ENCODE measurements at places on chromosomes 12 and 14.
A peak's percentile ranks its signal among the peaks of the same experiment; 100 is the strongest.

DNA sequence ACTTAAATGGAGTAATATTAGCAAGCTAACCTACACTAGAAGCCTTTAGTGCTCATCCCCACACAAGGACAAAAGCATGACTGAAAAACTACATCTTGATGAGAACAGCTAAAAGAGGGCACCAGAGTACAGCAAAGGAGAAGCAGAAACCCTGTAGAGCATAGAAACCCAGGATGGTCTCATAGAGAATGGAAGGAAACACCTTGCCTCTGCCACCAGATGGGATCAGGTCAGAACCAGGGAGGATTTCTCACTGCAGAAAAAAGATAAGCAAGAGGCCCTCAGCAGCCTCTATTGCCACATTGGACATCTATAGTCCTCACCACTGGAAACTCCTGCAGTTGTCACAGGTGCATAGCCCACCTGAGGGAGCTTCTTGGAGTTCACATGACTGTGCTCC, 13.6 kb upstream of the ZNF705A start:
- no peak for DNase-seq

DNA sequence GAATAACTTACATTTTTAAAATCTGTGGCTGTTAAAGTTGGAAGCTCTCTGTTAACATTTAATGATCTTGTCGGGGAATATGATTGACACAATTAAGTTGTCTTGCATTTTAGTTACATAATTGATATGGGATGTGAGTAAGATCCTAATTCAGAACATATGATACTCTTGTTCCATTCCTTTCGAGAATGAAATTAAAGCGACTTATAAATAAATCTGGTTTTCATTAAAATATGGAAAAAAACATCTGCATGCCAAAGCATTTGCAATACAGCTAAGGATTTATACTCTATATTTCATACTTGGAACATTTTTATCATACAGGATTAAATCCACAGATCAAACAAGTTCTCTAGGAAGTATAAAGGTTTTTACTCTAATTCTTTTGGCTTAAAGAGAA, 52.0 kb downstream of the SLC38A6 start:
- DNase-seq, result no peak

- no peak for DNase-seq
Measured at GRCh38 chr14:103559766-103560165, 2.7 kb downstream of the BAG5 start.

GRCh38 chr12:92582893-92583292, 119.9 kb upstream of the PLEKHG7 start:
- no peak for DNase-seq

DNA sequence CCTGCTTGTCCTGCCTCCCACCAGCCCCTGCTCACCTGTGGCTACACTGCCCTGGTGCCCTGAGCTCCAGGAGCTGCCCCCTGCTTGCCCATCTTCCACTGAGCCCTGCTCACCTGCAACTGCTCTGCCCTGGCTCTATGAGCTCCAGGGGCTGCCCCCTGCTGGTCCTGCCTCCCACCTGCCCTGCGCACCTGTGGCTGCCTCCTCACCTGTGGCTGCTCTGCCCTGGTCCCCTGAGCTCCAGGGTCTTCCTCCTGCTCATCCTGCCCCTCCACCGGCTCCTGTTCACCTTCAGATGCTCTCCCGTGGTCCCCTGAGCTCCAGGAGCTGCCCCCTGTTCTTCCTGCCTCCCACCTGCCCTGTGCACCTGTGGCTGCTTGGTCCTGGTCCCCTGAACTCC, 247.6 kb downstream of the TMEM121 start:
- DNase-seq, result no peak

GRCh38 chr12:112496496-112496895, 77.7 kb downstream of the PTPN11 start:
- peak; percentile 39 for DNase-seq

DNA sequence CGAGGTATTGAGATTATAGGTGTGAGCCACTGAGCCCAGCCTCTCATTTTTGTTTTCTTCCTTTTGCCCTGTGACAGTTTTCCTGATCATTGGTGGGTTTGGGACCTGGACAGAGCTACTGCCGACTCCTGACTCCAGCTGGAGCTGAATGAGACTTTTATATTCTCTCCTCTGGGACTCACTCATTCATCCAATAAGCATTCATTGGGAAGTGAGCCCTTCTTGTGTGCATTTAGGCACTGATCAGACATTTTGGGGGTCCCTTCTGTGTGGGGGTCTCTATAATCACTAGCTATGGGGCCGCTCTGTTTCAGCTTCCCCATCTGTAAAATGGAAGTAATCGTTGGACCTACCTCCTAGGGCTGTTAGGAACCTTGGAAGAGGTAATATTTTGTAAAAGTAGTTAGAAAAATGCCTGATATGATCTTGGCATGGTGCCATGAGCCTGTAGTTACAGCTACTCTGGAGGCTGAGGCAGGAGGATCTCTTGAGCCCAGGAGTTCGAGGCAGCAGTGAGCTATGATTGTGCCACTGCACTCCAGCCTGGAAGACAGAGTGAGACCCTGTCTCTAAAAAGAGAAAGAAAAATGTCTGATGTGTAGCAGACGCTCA, 7.2 kb downstream of the SH2B3 start:
- DNase-seq, result no peak

DNA sequence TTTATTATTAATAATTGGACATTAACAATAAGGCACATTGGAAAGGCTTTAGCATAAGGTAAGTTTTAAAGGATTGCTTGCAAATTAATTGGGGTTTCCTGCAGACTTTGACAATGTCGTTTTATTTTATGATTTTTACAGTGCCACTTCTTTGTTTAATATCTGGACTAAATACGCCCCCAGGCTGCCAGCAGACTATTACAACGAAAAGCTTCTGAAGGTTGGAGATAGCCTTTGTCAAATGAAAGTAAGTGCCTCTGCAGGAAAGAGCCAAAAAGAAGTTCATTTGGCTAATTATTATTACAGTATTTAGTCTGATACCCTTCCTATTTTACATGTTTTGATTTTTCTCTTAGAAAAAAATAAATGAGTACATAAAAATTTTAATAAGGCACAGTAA, 11.3 kb downstream of the CFAP54 start:
- DNase-seq, result no peak

DNA sequence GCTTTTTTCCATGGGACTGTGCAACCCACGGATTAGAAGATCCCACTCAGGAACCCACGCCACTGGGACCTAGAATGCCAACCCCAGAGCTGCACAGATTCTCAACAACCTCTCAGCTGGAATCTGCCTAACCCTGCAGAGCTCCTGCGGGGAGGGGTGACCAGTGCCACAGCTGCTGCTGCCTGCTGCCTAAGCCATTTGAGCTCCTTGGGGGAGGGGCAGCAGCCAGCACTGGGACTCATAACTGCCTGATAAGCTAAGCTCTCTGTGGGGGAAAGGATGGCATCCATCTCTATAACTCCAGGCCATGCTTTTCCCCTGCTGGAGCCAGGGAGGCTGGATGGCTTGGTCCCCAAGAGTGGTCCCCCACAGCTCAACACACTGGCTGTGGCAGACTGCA, 182.8 kb downstream of the SLC5A8 start:
- no peak for DNase-seq

- no peak for DNase-seq
Measured at GRCh38 chr12:117403586-117404139, 42.2 kb upstream of the NOS1 start.

GRCh38 chr12:81692008-81692407, 67.1 kb downstream of the PPFIA2 start:
- peak; percentile 1 for DNase-seq

DNA sequence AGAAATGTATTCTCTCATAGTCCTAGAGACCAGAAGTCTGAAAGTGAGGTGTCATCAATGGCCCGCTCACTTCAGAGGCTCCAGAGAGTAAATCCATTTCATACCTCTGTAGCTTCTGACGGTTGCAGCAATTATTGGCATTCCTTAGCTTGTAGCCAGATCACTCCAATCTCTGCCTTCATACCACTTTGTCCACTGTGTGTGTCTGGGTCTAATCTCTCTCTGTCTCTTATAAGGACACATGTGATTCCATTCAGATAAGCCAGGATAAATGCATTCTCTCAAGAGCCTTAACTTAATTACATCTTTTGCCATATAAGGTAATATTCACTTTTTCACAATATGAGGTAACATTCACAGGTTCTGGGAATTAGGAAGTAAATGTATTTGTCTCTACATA, 365.7 kb downstream of the GXYLT1 start:
- DNase-seq, result no peak

DNA sequence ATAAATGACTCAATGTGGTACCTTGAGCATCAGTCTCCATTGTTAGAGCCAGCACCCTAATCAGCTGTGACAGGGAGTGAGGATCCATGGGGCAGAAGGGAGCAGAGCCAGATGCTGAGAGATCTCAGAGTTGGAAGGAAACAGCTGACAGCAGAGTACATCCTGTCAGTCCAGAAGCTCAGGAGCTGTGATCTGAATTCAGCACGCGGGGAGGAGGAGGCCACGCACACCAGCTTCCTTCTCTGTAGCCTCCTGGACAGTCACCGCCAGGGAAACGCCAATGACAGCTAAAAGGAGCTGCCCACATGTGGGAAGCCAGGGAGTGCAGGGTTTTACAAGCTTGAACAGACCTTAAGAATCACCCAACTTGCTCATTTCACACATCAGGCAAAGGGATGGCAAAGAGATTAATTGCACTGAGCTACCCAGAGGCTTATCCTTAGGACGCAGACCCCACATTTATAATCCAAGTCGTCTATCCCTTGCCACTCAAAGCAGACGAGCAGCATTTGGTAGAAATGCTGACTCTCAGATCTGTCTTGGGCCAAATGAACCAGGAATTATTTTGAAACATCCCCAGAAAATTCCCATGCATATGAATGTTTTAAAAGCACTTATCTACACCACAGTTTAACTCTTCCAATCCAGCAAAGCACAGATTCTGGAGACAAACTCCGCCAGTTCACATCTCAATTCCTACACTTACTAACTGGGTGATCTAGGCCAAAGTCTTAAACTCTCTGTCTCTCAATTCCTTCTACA, 322.6 kb upstream of the TMTC1 start:
- DNase-seq, result no peak

- no peak for DNase-seq
Measured at GRCh38 chr12:7857971-7858370, 14.7 kb downstream of the SLC2A14 start.

- DNase-seq, result no peak
Measured at GRCh38 chr12:84816916-84817695, 95.5 kb downstream of the SLC6A15 start.

- no peak for DNase-seq
Measured at GRCh38 chr14:105855893-105856675, 329.7 kb downstream of the TMEM121 start.

GRCh38 chr12:25843976-25844375, 114.5 kb upstream of the RASSF8 start:
- no peak for DNase-seq

- DNase-seq, result no peak
Measured at GRCh38 chr12:122147514-122148290, 26.3 kb downstream of the IL31 start.

- no peak for DNase-seq
Measured at GRCh38 chr14:92398888-92399636, 76.1 kb downstream of the SLC24A4 start.

DNA sequence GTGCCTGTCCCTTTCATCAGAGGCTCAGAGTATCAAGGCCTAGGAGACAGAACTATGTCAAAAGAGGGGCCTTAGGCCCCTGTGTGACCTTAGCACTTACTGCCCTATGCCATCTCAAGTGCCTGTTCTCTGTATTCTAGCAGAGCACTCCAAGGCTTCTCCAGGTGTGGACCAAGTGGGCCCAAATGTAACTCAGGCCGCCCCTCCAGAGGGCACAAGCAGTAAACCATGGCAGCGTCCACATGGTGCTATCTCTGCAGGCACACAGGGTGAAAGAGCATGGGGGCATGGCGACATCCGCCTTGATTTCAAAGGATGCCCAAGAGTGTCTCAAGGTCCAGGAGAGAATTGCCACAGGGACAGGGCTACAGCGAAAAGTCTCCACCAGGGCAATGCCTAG, 628.7 kb downstream of the RPS29 start:
- DNase-seq, result no peak

- DNase-seq, result peak; percentile 16
Measured at GRCh38 chr12:67161322-67161918, 107.7 kb upstream of the CAND1 start.

DNA sequence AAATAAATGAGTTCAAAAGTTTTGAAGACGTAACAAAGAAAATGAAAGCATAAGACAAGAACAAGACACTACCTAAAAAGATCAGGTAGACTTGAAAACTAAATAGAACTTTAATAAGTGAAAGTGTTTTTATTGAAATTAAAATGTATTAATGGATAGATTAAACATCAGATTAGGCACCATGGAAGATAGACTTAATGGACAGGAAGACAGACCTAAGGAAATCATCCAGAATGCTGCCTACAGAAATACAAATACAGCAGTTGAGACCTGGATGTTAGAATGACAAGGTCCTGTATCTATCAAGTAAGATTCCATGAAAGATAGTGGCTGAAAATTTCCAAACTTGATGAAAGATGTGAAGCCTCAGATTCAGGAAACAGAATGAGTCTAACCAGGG, 11.5 kb downstream of the PLEKHH1 start:
- DNase-seq, result no peak

DNA sequence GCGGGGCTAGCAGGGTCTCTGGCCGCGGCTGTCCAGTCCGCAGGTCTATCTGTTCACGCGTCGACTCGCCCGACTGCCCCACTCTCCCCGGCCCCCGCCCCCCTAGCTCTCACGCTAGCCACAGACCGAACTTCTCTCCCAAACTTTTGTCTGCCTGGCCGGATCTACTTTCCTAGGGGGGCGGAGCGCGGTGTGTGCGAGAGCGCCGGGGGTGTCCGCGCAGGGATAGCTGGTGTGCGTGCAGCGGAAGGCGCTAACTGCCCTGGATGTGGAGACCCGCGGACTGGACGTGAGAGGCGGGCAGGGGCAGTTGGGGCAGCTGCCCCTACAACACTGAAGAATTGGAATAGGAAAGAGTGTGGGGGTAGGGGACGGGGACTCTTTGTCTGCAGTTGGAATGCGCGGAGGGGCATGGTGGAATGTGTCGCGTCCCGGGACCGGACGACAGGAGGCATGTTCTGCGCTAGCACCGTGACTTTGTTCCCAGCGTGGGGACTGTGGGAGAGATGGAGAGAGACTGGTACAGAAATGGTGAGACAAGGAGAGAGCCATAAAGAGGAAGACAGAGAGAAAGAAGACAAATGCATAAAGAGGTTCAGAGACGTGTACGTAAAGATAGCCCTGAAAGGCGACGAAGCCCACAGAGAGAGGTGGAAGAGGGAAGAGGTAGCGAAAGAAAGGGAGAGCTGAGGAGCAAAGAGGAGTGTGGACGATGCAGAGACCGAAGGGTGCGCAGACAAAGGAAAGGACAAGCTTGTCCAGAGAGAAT, at the start of gene AJUBA:
TSS of gene AJUBA (minus strand) at position 75 of the 769 bp plus-strand sequence. CDS start 285 bp downstream, outside the sequence.
- DNase-seq, result peak; percentile 74

DNA sequence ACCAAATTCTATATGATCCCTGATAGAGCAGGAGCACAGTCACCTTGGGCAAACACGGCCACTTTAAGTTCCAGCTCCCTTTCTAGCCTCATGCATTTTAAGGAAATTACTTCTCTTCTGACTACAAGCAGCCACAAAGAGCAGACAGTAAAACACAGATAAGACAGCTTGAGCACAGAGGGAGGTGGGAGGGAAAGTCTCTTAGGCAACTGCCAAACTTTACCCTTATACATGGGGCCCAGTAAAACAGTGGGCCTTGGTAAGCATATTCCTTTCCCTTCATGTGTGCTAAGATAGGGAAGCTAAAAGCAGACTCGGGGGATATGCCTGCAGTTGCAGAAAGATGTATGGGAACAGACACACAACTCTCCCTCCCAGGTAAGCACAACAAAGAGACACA, 235.9 kb downstream of the CPNE8 start:
- DNase-seq, result no peak

Measured in stimulated activated CD4-positive, alpha-beta T cell treated with anti-CD3 and anti-CD28 coated beads, Interleukin-1b, Interleukin-23, amount 100 ng/mL, for 48 hours (primary cell).